ENCODE measurements at places on chromosomes 12 and 14.

DNA sequence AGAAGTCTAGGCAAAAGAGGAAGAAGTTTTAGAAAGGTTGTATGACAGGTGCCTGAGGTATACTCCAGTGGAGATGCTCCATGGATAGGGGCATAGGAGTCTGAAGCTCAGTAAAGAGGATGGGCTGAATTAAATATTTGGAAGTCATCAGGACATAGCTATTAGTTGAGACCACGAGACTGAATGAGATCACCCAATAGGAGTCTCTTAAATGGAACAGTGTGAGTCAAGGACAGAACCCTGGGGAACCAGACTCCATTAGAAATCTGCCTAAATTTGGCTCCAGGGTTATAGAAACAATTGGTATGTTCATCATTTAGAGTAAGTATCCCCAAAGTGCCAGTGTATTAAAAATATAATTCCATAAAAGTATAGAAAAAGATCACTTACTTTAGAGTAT, 172.6 kb downstream of the PRKCH start:
- no peak for DNase-seq

DNA sequence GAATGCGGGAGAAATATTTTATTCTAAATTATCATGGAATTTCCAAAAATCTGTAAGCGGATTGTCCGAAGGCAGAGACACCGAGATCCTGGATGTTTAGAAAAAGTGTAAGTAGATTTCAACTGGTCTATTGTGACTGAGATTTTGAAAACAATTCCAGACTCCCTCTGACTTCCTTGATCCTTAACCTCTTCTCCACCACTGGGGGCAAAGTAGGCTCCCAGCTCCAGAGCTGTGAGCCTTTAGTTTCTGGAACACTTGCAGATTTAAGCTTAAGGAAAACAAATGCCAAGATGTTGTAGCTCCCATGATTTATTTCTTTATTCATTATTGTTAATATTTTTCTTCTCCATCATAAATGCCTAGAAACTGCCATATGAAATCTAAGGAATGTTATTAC, 1320.5 kb upstream of the SEL1L start:
- DNase-seq = no peak

DNA sequence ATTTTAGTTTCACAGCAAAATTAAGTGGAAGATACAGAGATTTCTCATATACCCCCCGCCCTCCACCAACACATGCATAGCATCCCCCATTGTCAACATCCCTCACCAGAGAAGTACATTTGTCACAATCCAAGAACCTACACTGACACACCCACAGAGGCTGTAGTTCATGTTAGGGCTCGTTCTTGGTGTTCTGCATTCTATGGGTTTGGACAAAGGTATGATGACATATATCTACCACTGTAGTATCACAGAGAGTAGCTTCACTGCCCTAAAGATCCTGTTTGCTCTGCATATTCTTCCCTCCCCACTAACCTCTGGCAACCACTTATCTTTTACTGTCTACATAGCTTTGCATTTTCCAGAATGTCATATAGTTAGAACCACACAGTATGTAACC, 444.6 kb upstream of the DCN start:
- no peak for DNase-seq

- DNase-seq = no peak
Observed at GRCh38 chr12:125412506-125412905, 347.3 kb downstream of the AACS start.

- DNase-seq = peak; percentile 74
Observed at GRCh38 chr12:66188584-66189485, at the start of gene IRAK3. IRAK3 (plus strand) TSS chr12:66189214; CDS start chr12:66189300, 86 bp downstream.

DNA sequence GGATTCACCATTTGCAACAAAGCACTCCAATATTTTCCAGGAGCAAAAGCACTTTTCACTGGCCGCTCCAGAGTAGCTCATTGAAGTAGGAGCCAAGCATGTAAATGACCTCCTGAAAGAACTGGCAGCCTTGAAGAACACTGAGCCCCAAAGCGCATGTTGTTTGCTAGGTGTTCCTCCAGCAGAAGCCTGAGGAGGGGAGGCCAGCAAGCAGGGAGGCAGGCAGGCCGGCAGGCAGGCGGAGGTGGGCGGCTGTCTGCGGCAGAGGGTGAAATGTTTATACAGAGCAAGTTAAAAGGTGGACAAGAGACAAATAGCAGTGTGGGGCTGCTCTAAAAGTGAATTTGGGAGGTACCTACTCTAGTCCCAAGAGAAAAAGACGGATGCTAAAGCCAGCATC, 439.4 kb downstream of the CCDC91 start:
- DNase-seq = no peak
